ENCODE measurements at places on chromosomes 4 and X.

- DNase-seq: peak; percentile 74
Observed at GRCh38 chr4:48173056-48173991, 39.3 kb upstream of the TXK start.

DNA sequence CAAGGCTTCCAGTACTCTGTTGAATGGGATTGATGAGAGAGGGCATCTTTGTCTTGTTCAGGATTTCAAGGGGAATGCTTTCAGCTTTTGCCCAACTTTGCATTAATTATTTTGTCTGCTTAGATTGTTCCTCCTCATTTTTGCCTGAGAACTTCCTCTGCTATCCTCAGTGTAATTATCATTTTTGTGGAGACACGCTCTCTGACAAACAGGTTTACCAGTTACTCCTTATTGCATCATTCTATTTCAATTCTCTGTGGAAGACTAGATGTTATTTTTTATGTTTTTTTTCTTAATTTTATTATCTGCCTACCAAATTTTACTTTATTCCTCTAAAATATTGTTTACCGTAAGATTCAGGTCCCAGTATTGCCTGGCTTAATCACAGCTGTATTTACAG, 349.2 kb downstream of the ADGRL3 start:
- no peak for DNase-seq

DNA sequence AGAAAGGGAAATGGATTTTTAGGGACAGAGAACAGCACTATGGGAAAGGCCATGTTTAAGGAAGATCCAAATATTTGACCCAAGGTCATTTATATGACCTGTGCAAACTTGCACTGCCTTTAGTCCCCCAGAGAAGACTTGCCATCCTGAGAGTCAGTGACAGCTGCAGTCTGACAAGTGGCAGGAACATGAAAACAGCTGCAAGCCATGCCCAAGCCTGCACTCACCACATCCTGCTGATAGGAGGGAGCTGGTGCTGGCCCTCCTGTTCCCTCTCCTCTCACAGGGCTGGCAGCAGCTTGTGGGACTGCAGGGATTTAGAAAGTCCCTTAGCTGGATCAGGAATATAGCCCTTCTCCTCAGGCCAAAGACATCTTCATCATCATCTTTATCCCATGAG, 187.7 kb downstream of the RAP1GDS1 start:
- no peak for DNase-seq

GRCh38 chr4:121669163-121669550, 27.6 kb downstream of the ANXA5 start:
- DNase-seq: peak; percentile 75

GRCh38 chr4:11428899-11429698, 405 bp upstream of the HS3ST1 start:
- DNase-seq: peak; percentile 72

GRCh38 chr4:40990899-40991265, 223.5 kb downstream of the APBB2 start:
- DNase-seq: no peak

DNA sequence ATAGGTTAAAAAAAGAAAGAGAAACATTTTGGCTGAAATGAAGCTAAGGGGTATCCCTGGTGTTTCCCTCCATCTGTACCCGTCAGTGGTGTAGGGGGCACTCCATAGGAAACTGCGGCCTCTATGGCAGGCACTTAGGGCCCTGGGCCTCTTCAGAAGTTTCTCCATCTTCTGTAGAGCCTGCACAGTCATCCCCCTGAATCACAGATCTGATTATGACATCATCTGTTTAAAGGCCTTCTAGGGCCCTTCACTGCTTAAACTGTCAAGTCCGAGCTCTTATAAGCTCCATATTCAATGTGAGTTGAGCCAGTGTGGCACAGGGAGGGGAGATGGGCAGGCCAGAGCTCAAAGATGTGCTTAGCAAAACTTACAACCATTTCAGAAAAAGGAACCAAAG, 241.3 kb downstream of the NR3C2 start:
- no peak for DNase-seq

DNA sequence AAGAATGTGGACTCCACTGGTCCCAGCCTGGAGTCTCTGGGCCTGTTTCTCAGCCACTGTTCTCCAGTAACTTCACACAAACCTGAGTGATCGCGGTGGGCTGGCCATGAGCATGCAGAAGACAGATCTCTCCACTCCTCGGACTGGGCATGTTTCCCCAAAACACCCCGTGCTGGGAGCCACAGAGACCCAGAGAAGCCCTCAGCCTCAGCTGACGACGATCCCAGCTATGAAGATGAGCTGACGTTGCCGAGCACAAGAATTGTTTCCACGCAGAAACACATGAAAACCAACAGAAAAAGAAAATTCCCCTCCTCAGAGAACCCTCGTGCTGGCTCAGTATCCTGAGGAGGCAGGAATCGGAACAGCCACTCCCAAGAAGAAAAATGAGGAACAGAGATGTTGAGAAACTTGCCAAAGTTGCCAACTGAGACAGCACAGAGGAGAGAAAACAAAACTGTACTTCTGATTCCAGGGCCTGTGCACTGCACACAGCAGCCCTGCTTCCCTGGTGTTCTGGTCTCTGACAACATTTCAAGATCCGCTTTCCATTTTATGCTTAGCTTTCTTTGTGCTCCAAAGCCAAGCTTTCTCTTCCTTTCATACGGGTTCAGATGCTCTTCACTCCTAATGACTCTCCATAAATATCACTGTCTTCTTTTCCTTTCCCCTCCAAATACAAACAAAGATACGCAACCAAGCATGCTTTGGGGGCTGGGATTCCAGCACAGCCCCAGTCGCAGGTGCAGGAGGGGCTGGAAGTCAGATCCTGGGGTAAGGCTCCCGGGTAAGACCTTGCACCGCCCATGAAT, 81.4 kb downstream of the IRF2 start:
- peak; percentile 46 for DNase-seq

- no peak for DNase-seq
Observed at GRCh38 chr4:40515398-40516293, 114.0 kb downstream of the RBM47 start.

GRCh38 chr4:129261584-129261983, 165.6 kb downstream of the C4orf33 start:
- DNase-seq: no peak

DNA sequence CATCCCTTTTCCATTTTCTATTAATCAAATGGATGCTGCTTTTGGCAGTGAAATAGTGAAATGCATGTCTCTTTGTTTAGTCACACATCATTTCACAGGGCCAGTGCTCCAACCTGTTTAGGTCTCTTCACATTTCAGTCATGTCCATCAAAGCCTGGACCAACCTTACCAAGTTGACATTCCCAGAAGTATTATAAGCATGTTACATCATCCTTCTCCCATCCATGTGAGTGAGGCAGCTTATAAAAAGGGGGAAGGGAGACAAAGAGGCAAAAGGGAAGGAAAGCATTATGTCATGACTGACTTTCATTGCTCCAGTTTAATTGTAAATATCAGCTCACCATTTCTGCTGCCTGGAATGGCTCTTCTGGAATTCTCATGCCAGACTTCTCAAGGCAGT, 94.4 kb downstream of the NWD2 start:
- no peak for DNase-seq

DNA sequence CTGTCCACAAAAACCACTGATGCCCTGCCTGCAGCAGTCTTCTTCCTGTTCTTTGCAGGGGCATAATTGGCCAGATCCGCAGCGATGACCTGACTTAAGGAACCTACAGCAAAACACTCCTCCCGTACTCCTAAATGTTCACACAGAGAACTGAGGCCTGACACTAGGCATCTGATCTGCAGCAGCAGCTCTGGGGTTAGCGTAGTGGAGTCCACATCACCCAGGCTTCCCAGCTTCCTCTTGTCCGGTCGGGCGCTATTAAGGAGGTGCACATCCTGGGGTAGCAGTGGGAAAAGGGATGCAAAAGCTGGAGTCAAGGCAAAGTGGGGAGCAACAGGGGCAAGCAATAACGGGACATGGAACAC, 758 bp downstream of the SCFD2 start:
- peak; percentile 23 for DNase-seq

DNA sequence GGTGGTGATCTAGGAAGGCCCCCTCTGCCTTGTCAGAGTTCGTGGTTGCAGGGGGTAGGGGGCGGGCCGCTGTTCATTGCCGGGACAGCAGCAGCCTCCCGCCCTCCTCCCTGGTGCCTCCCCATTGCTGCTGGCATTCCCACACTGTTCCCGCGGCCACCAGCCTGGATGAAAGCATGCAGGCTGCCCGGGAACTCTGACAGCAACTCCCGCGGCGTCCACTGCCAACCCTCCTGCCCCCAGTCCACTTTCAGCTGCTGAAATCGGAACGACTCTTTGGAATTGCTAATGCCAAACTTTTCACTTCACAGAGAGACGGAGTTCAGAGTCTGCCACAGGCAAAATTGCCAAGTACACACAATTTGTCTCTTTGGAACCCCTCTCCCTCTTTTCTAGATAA, 121.9 kb downstream of the BEND2 start:
- no peak for DNase-seq

GRCh38 chr4:6953751-6954380, 44.2 kb downstream of the TBC1D14 start:
- DNase-seq: peak; percentile 69

DNA sequence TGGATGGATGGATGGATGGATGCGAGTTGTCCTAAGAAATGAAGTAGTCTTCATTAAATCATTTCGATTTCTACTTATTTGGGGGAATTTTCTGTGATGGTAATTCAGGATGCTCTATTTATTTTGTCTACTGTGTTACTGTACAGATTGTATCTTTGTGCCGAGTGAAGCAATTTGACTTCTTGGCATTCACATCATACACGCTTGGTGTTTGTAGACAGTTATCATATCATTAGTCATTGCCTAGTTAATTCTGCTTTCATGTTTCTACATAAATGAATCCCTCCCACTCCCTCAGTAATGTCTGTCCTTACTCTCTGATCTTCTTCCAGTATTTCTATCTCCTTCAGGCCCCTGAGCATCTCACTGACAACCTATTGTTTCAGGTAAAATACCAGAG, 64.0 kb downstream of the RASGEF1B start:
- DNase-seq: no peak

GRCh38 chr4:165700855-165701254, 172.2 kb upstream of the TLL1 start:
- no peak for DNase-seq

- peak; percentile 12 for DNase-seq
Observed at GRCh38 chrX:54182194-54182863, 725 bp downstream of the FAM120C start.

DNA sequence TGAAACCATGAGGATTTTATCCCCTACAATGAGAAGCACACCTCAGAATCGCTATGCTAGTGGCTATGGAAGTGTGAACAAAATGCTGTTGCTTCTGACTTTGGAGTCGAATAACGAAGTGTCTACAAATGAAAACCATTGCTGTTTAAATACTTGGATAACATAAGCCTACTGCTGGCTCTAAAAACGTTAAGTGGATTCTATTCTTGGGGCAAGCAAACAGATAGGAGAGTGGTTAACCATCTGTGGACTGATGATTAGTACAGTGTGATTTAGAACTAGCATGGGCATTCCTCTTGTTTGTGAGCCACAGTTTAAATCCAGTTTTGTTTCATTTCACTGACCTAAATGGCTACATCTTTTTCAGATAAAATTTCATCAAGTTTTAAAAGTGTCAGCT, 109.7 kb upstream of the PNPLA4 start:
- DNase-seq: no peak

DNA sequence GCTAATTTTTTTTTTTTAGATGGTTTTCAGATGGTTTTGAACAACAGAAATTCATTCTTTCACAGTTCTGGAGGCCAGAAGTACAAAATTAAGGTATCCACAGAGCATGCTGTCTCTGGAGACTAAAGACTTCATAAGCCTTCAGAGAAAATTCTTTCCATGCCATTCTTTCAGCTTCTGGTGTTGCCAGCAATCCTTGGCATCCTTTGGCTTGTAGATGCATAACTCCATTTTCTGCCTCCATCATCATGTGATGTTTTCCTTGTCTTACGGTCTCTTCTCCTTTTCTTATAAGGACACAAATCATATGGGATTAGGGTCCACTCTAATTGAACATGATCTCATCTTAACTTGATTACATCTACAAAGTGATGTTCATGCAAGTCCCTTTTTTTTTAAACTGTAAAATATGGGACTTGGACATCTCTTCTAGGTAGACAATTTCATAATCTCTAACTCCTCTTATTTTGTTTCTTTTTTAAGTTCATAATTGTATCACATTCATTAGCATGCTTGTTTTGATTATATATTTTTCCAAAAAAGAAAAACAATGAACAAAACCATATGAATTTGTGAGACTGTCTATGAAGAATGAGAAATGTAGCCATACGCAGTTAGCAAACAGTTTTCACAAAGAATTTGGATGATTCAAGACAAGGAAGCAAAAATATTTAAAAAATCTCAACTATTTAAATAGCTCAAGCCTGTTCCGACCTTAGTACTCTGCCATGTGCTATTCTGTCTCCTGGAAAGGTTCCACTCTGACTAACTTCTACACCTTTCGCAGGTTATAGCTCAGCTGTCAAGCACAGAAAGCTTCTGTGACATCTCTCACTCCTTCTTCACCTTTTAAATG, 53.1 kb upstream of the GIMD1 start:
- DNase-seq: peak; percentile 60

- DNase-seq: peak; percentile 52
Observed at GRCh38 chr4:108683479-108683878, 33.1 kb downstream of the OSTC start.

- DNase-seq: no peak
Observed at GRCh38 chr4:168755598-168756477, 254.2 kb downstream of the CBR4 start.

- no peak for DNase-seq
Observed at GRCh38 chr4:48483777-48484493, 792 bp downstream of the SLC10A4 start.

- DNase-seq: peak; percentile 83
Observed at GRCh38 chr4:86831262-86832130, 17.7 kb downstream of the SLC10A6 start.

DNA sequence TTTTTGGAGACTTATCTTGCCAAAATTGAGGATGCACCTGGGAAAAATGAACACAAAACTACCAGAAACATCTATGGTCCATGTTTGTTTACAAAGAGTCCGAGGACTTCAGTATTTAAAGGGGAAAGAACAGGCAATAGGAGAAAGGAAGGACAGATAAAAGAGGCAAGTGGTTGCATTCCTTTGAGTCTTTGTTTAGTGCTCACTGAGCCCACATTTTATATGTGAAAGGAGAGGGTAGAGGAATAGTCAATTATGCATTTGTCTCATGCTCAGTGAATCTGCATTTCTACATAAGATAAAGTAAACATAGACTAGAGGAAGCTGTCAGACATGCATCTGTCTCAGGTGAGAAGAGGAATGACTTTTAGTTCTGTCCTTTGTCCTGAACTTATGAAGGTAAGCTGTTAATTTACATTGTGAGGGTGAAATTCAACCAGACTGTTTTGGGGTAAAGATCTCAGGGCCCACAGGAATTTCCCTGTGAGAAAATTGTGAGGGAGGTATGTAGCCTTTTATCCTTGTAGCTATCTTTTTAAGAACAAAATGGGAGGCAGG, 4.5 kb downstream of the DMP1 start:
- DNase-seq: no peak

DNA sequence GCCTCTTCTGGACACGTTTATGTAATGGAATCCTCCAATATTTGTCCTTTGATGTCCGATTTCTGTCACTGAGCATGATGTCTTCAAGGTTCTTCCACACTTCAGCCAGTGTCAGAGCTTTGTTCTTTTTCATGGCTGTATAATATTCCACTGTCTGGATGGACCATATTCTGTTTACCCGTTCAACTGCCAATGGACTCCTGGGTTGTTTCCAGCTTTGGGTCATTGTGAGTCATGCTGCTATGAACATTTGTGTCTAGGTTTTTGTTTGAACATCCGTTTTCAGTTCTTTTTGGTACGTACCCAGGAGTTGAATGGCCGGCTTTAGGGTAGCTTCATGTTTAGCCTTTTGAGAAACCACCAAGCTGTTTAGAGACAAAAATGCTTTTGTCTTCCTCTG, 93.2 kb downstream of the SHOX start:
- peak; percentile 2 for DNase-seq

GRCh38 chr4:4377732-4378460, 9.0 kb upstream of the NSG1 start:
- DNase-seq: no peak
